ENCODE measurements at places on chromosomes 3 and 15.
A peak's percentile ranks its signal among the peaks of the same experiment; 100 is the strongest.

GRCh38 chr3:189340680-189341460, 169.1 kb downstream of the TPRG1 start:
- DNase-seq = no peak

- no peak for DNase-seq
These were observed 11.3 kb downstream of the USF3 start for GRCh38 chr3:113685124-113685523.

DNA sequence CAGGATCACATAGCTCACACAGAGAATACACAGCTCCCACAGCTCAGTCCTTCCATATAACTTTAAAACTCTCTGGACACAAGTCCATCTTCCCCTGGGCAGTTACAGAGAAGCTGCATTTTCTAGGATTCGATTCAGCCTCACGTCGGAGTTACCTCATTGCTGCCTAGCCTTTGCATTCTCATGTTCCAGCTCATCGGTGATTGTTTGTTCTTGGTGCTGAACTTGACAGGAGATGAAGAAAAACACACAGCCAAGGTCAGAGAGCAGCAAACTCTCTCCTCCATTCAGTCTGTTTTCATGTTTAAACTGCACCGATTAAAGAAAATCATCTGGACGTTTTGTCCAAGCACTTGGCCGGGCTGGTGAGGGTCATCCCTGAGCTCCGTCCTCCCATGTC, 375.5 kb upstream of the CFAP20DC start:
- DNase-seq = no peak

GRCh38 chr3:188270423-188270972, 116.5 kb downstream of the LPP start:
- no peak for DNase-seq

DNA sequence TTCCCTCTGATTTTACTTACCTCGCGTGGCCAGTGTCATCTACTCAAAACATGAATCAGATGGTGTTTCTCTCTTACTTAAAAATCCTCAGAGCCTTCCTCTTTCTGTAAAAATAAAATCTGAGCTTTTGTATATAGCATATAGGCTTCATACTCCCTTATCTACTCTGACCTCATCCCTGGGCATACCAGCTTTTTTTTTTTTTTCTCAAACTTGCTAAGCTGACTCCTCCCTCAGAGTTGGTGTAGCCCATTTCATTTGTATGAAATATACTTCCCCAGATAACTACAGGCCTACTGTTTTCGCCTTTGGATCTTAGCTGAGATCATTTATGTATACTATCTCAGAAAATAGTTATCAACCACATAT, 648.9 kb upstream of the ALCAM start:
- DNase-seq = no peak

- DNase-seq = no peak
These were observed 21.8 kb upstream of the CLDN16 start for GRCh38 chr3:190366133-190366532.

DNA sequence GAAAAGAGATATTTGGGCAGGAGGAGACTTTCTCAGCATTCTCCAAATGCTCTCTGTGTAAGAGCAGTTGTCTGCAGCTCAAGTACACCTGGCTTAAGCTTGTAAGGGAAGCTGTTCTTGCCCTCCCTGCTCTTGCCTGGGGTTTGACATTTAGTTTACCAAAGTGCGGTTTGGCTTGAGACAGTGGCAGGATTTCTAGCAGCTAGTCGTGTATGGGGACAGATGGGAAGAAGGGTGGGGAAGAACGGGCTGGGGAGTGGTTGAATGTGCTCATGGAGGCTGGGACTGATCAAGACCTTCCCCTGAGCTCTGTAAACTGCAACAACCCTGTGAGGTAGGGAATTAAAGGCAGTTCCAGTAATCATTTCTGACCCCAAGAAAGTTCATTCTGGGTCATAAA, 39.8 kb downstream of the SQOR start:
- no peak for DNase-seq

GRCh38 chr3:31573036-31573779, 40.5 kb downstream of the STT3B start:
- DNase-seq = no peak

DNA sequence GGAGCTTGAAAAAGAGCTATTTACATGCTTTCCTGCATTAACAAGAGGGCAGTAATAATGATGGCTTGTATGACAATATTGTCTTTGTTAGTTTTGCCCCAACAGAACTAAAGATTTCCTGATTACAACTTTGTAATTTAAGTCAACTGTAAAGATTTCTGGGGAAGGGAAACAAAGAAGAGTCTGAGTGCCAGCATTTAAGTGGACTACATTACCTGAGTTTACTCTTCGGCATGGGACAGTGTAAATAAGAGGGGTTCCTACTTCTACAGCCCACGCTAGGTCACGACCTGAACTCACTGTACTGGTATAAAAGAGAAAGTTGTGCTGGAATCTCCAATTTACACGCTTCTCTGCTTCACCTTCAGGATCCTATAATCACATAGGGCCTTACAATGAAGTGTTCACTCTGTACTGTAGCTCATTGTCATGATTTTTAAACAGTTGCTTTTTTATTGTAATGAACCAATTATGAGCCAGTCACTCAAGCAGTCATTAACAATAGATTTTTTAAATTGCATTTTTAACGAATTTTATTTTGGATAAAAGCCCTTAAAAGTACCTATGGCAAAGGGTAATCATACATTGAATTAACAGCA, 39.6 kb downstream of the DPH6 start:
- DNase-seq = no peak

DNA sequence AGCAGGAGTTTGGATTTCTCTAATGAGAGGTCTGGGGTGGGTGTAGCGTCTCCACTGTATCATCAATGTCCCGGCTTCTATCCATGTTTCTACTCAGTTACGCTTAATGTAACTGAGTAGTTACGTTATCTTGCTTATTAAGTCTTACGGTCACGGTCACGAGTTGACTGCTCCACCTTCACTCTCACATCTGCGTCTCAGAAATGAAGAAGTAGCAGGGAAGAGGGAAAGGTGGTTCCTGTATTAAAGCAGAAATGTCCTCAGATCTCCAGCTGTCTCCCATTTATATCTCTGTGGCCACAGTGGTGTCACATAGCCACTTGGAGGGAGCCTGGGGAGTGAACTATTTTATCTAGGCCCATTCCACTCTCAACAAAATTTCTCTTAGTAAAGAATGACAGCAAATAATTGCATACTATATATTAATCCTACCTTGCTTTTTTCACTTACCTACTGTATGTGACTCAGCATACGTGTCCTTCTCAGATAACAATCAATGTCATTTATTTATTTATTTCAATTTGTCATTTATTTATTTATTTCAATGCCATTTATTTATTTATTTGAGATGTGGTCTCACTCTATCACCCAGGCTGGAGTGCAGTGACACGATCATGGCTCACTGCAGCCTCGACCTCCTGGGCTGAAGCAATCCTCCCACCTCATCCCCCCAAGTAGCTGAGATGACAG, 39.7 kb upstream of the RNU6-1 start:
- no peak for DNase-seq

DNA sequence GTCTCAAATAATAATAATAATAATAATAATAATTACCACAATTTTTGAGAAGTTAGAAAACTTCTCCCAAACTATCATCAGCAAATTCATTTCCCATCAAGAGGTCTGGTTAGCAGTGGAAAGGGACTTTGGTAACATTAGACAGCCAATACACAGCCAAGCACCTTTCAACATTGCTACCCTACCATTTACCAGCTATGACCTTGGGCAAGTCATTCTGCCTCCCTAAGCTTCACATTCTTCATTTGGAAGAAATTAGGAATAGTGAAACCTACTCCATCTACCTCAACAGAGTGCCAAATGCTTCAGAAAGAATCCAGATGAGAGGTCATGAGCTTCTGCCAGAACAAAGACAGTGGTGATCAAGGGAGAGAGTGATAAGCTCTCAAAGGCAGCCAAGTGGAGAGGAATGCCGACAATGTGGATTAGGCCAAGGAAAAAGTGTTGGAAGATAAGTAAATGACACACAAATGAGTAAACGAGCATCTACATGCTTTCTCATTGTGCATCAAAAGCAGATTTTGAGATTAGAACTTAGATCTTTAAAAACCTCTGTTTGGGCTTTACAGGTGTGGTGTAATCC, 42.9 kb upstream of the LPP start:
- DNase-seq = no peak

GRCh38 chr3:93906245-93906644, 67.5 kb downstream of the PROS1 start:
- no peak for DNase-seq

GRCh38 chr3:126959921-126960603, 22.9 kb upstream of the PLXNA1 start:
- DNase-seq = peak; percentile 61

DNA sequence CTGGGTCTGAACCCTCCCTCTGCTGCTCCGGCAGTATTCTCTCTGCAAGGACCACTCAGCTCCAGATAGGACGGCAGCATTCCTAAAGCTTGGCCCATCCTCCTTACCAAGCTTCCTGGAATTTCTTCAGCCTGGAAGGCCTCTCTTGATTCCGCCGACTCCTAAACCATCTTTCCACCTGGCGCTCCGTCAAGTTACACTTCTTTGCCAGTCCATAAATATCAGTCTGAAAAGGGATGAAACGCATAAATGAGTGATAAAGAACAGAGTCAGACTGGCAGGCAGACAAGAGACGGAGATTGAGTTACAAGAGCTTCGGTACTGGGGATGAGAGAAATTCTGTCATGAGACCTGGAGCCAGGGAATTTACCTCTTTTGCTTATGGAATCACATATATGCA, 44.3 kb downstream of the CERS3 start:
- no peak for DNase-seq

DNA sequence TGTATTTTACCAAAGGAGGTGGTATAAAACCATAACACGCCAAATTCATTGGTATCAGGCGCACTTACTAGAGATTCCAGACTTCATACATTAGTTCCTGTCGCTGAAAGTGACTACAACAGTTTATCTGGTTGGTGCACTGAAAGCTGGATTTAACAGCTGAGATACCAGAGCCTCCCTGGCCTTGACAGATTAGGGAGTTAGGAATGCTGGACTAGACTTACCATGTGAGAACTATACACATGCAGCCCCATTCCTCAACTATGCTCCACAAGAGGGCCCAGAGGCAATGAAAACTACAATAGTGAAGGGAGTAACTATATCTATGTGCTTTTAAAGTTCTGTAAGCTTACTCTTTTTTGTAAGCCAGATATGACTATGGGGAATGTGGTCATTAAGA, 174.4 kb downstream of the STAG1 start:
- no peak for DNase-seq

- no peak for DNase-seq
These were observed 320.2 kb downstream of the CHST2 start for GRCh38 chr3:143439817-143440216.

DNA sequence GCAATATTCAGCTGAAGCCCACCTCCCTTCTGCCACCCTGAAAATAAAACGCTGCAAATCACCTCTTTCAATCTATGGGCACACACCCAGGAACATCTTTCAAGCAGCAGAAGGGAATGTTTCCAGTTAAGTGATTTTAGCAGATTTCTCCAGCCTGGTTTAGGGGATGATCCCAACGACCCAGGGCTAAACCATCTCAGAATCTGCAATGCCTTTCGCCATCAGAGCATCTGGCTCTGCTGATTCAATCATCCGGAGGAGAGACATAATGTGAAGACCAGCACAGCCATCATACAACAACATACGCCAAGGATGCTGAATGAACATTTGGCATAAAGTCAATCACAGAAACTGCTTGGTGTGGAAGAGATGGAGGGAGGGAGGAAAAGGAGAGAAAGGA, 15.5 kb upstream of the LRRN1 start:
- no peak for DNase-seq

- DNase-seq = no peak
These were observed 286.1 kb upstream of the CTNNB1 start for GRCh38 chr3:40913192-40913591.

DNA sequence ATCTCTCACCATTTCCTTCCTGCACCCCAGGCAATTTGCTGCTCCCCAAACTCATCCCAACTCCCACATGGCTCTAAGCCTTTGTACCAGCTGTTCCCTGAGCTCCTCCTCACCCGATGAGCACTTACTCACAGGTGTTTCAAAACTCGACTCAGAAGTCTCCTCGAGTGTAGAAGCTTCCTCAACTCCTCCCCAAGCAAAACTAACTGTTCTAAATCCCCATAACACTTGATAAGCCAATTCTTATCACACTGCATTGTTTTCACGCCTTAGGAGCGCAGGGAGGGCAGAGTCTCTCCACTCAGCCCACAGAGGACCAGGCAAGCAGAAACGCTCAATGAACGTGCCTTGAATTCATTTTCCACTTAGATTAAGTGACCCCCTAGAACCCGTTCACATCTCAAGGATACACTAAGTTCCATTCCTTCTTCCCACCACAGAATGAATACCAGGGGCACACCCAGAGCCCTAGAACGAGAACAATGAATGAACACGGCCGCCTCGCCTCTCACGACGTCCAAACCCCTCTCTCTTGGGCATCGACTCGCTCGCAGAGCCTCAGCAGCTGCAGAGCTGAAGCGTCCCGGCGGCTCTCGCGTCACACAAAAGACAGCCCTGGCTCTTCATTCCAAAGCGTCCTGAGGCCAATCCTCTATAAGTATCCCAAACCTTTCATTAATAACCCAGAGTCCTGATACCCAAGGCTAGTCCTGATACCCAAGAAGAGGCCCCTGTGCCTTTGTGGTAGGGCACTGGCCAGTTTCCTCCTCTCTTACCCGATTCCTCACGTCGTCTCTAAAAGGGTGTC, 1.1 kb downstream of the RAF1 start:
- DNase-seq = no peak

- no peak for DNase-seq
These were observed 7.7 kb downstream of the CMTM8 start for GRCh38 chr3:32246079-32246675.

DNA sequence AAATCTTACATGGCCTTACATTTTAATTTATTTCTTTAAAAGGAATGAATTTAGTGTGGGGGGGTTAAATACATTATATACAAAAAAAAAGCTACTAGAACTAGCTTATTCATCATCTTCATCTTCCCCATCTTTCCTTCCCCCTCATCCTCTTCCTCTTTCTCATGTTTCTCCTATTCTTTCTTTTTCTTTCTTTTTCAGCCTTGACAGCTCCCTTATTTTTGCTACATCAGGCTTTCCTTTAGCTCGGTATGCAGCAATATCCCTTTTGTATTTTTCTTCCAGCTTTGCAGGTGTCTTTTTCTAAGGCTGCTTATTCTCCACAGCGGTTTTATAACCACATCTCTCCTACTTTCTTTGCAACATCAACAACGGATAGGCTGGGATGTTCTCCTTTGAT, 41.3 kb upstream of the PDE8A start:
- DNase-seq = no peak

- DNase-seq = no peak
These were observed 55.5 kb upstream of the SLCO2A1 start for GRCh38 chr3:134085034-134085775.

DNA sequence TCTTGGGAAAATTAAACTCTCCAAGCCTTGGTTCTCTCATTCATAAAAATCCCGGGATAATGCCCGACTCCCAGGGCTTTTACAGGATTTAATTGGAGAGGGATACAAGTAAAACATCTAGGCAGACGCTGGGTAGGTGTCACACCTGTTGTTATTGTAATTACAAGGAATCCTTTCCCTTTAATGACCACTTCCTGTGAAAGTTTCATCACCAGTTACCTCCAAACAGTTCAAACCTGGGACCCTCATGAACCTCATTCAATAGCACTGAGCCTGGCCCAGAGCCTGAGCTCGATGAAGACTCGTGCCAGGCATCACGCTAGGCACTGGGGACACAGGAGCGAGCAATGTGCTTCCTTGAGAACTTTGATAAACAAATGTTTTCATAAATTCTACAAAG, 2.1 kb upstream of the RYK start:
- no peak for DNase-seq

GRCh38 chr3:188026191-188026968, 127.6 kb upstream of the LPP start:
- no peak for DNase-seq

- no peak for DNase-seq
These were observed 267.0 kb upstream of the CFAP20DC start for GRCh38 chr3:59316688-59317275.

Data from H54 (cell line).